ENCODE measurements at places on chromosomes 4 and X.

GRCh38 chr4:169957785-169958184 lies 68.4 kb downstream of the MFAP3L start:
- no peak for DNase-seq

GRCh38 chrX:38701073-38701472 lies 100.2 kb upstream of the MID1IP1 start:
- DNase-seq: no peak

DNA sequence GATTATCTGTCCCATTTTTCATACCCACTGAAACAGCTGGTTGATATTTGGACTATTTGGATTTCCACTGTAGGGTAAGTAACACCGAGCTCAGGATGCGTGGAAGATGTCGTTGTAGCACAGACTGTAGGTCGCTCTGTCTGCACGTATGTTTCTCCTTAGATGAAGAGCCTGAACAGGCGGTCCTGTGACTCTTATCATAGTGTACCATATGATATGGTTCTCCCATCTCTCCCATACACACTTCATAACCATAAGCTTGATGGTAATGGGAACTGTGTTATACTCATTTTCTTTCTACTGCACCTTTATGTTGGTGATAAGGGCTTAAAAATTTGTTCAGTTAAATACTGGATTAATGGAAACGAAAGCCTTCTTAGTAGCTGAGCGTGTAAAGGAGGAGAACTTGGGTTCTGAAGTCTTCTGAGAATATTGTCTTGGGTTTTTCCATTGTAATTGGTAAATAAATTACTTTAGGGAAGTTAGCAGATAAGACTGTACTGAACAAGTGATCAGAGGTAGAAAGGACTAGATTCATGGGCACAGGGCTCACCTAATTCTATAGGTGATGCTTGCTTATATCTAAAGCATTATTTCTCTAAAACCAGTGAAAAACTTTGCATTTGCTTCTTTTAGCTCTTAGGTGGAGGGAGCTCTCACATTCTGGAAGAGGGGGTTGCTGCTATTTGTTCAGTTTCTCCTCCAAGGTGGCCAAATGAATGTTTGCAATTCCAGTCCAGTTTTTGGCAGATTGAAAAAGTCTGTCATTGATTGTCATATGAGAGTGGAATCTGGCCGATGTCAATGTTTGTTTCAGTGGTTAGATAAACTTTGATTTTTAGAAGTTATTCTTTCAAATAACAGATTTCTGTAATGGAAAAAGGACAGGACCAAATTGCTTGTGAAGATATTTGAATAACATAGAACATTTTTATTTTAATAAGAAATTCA lies 15.8 kb downstream of the SMAD1 start:
- no peak for DNase-seq

- no peak for DNase-seq
Observed at GRCh38 chr4:8761824-8762205, 109.8 kb downstream of the HMX1 start.

DNA sequence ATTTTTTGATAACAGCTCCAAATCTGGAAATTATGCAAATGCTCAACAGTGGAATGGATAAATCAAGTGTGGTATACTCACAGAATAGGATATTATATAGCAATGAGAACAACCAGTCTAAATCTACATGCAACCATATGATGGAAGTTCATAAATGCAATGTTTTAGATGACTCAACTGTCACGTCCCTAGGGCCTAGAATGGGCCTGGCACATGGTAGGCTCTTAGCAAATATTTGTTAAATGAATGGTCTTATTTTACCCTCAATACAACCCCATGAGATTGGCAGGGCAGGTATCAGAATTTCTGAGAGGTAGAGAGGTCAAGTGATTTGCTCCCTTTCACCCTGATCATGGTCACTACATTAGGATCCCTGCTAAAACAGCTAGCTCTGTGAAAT lies 14.6 kb upstream of the NKX3-2 start:
- no peak for DNase-seq
